ENCODE measurements at places on chromosomes 4 and X.

- no peak for DNase-seq
Observed at GRCh38 chrX:21757960-21758359, at the start of gene SMPX. SMPX (minus strand) TSS chrX:21758116; CDS start chrX:21754290, 3,826 bp downstream.

DNA sequence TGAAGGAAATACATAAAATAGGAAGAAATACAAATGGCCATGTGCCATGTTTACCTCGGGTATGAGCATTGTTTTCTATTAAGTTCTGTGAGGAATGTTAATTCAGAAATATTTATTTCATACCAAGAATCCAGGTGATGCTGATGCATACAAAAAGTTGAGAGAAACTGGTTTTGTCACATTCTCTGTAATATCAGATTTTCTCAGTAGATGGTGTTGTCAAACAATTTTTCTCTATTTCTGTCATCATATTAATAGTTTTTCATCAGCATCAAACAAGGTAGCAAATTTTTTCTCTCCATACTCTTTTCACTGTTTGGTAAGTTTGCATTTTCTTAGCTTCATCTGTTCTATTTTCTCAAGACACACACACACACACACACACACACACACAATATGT lies 179.8 kb downstream of the KLHL4 start:
- no peak for DNase-seq

DNA sequence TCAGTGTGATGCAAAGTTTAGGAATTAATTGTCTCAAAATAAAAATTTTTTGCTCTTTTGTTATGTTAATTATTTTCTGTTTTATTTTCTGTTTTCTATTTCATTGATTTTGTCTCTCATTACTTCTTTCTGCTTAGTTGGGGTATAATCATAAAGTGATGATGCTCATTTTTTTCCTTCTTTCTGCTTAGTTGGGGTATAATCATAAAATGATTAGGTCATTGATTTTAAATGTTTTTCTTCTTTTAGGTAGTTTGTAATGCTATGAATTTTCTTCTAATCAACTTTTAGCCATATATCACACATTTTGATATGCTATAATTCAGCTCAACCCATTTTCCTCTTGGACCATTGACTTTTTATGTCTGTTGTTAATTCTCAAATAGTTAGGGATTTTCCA lies 43.7 kb downstream of the NEUROG2 start:
- no peak for DNase-seq

- DNase-seq, result no peak
Observed at GRCh38 chrX:37302569-37302968, 46.6 kb upstream of the PRRG1 start.

- DNase-seq, result no peak
Observed at GRCh38 chrX:9581771-9582385, 117.0 kb downstream of the TBL1X start.

DNA sequence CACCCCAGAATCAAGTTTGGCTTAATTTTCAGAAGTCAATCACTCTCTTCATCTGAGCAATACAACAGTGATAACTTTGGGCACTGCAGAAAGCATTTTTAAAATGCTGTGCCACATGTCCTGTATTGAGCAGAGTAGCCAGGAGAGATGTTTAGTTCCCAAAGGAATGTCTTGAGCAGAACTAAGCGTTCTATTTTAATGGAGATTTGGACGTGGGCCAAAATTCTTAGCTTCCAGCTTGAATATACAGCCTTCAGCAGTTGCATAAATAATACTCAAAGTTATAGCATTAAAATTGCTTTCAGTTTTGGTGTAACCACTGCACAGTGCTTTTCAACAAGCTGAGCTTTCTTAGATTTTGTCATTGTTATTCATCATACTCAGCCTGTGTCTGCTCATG lies 679.2 kb downstream of the NLGN4X start:
- no peak for DNase-seq

- DNase-seq, result no peak
Observed at GRCh38 chr4:124184792-124185191, 527.7 kb downstream of the ANKRD50 start.

- no peak for DNase-seq
Observed at GRCh38 chr4:91280551-91281290, 1023.0 kb upstream of the GRID2 start.

- no peak for DNase-seq
Observed at GRCh38 chr4:6576512-6576911, 1.5 kb downstream of the MAN2B2 start.

GRCh38 chrX:2767631-2768455 lies 16.0 kb downstream of the XG start:
- DNase-seq, result no peak

DNA sequence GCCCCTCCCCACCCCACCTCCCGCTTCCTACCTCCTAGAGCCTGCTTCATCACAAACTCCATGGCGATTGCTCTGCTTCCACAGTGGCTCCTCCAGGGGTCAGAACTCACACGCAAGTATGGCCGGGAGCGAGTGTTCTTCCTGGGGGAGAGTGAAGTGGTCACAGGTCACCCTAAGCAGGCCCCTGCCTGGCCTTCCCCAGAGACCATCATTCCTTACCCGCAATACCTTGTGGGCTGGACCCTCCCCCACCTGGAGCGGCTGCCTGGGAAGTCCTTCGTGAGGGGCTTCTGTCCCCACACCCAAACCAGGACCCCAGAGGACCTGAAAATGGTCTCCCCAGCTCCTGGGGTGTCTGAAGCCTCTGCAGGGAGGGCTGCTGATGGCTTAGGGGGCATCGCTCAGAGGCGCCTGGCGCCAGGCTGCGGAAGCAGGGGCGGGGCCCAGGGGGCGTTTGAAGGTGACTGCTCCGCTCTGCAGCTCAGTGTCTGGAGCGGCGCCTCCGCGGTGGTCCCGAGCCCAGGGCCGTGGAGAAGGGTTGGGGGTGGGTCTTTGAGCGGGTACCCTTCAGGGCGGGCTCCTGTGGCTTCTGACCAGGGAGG lies 1.4 kb downstream of the CPLX1 start:
- DNase-seq, result no peak

DNA sequence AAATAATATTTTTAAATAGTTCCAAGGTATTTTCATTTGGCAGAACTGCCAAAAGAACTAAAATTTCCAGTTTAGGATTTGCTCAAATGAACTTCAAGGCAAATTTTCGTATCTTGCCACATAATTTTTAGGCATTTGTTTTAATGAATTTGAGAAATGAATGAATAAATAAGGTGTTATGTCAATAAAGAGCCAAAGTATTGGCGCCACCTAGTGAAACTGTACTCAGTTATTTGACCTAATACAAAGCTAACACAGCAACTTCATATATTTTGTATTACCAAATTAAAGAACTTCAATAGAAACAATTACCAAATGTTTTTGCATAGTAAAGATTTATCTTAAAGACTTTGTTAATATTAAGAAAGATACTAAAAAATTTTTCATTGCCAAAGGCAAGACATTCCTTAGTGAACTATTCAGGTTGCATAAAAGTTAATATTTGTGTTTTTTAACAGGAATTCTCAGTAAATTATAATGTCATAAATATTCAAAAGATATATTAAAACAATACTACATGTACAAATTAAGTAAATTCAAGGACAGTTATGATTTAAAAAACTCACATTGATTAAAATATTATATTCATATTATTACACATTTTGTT lies 50.3 kb downstream of the STPG2 start:
- DNase-seq, result no peak

DNA sequence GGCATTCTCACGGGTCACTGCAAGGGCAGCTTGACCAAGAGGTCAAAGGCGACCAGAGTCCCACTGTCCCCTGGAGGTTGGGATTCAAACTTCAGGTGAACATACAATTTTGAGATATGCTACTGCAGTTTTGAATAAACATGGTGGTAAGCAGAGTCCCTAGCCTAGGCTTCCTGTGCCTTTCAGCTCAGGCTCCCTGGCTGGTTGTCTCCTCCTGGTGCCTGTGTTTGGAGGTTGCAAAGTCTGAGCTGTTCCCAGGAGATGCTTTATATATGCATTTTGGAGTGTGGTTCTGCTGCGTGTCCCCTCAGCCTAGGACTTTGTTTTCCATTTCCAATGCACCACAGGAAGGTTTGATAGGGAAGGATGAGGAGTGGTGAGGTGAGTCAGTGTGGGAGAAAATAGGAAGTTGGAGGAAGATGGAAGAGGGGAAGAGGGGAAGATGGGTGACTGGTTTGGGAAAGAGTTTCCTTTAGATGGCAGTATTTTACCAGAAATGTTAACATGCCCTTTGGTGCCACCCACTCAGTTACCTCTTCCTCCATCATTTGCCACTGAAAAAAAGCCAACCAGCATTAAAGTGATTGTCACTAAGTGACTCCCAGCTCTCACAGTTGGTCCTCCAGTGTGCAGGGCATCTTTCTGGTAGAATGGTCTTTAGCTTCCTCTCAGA lies 211.7 kb upstream of the AGTR2 start:
- no peak for DNase-seq

DNA sequence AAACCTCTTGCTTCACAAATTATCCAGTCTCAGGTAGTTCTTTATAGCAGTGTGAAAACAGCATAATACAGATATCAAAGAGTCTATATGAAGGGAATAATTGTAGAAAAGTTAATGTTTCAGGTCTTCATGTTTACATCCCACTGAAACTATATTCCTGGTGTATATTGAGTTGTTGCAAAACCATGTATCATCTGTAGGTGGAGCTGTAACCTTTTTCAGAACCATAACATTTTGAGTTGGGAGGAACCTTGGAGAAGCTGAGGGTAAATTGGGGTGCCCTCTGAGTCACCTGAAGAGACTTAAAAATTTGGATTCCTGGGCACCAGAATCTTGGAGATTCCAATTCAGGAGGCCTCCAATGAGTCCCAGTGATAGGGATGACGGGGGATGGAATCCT lies 51.9 kb upstream of the TAPT1 start:
- DNase-seq, result no peak

- no peak for DNase-seq
Observed at GRCh38 chr4:185737489-185738037, 74.4 kb downstream of the SORBS2 start.

- peak; percentile 86 for DNase-seq
Observed at GRCh38 chr4:99816545-99817308, at the start of gene DAPP1. DAPP1 (plus strand) TSS chr4:99816827; CDS start chr4:99816914, 87 bp downstream.

DNA sequence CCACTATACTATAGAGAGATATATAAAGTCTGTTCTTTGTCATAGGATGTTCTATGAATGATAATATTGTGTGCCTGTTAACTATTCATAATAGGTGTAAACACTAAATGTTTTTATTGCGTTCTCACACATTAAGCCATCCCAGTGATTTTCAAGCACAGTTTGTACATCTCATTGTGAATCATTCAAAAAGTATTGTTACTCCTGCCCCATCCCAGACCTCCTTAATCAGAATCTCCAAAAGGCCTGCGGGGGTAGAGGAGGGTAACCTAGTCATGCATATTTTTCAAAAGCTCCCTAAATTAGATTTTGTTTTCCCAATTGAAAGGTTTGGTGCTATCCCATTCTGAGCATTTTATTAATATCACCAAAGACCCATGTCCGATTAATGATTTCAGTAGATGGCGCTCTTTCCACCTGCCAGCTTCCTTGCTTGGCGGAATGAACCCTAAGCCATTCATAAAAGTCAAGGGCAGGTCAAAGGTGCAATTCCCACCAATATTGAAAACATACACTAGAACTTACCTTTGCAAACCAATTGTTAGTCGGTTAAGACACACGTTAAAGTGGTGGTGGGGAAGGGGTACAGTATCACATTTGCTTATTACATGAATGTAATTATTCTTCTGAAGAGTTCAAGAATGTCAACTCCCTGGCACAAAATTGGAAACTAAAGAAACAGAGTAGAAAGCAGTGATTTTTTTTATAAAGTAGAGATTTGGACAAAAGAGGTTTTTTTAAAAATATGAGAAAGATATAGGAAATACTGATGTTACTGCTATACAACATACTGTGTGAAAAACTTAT lies 5.8 kb upstream of the TET2 start:
- DNase-seq, result peak; percentile 12

DNA sequence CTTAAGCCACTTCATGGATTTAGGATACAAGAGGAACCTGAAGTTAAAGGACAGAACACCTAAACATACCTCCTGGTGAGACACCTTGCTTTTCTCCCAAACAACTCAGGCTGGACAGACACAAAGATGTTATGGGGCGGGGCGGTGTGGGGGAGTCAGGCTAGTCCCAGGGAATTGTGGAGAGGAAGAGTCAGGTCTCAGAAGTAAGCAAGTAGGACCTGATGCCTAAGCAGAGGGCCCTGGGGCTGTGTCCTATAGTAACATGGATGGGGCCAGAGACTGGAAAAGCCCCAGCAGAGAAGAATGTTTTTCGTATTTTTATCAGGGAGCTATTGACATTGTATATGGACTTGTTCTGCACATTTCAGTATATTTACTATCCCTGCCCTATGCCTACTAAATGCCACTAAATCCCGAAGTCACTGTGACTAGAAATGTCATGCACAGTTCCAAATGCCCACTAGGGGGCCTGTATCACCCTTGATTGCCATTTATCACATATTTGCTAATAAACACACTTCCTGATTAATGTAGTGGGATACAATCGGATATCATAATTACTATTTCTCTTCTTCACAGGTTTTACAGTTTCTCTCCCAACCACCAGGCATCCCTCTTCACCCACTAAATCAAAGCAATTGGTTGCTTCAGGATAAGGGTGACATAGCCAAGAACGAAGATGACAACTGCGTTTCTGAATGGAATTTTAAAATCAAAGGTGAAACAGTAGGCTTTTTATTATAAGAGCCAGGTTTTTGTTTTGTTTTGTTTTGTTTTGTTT lies 23.8 kb upstream of the ARHGAP10 start:
- peak; percentile 19 for DNase-seq

DNA sequence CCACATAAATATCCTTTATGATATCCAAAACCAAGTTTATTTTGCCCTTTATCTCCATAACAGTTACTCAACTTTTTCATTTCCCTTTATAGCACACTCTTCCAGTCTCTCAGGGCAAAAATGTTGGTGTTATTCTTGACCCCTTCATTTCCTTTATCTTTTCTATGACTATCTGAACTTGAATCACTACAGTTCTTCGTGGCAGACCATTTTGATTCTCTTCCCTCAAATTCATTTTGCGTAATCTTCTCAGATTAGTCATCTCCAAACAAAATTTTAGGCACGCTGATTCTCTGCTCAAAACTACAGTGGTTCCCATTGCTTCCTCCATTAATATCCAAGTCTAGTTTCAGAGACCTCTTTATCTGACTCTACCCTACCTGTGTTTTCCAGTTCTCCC lies 26.1 kb downstream of the RUFY3 start:
- DNase-seq, result no peak

- peak; percentile 56 for DNase-seq
Observed at GRCh38 chr4:337932-338758, 531 bp downstream of the ZNF141 start.

DNA sequence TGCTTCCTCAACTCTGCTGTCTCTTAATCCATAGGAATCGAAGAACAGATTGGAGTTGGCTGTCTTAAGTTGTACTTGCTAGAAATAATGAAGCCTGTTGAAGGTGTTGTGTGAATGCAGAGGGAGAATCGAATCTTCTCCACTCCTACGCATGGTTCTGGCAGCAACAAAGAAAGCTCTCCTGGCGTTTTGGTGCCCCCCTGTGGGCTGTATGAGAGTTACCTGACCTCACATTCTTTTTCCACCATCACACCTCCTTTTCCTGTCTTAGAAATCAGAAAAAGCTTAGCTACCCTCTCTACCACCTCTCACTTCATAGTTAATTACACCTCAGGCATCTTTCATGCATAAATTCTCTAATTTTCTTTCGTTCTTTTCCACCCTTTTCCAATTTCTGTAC lies 16.3 kb downstream of the KLF8 start:
- DNase-seq, result peak; percentile 41

Data from stimulated activated CD4-positive, alpha-beta T cell treated with anti-CD3 and anti-CD28 coated beads, Interleukin-1b, Interleukin-23, amount 100 ng/mL, for 48 hours (primary cell).